Activated T-helper 17 cell treated with anti-CD3 and anti-CD28 coated beads, Interleukin-2, amount 50 U/mL, for 72 hours (primary cell): ENCODE measurements at places on chromosomes 13 and 19.

DNA sequence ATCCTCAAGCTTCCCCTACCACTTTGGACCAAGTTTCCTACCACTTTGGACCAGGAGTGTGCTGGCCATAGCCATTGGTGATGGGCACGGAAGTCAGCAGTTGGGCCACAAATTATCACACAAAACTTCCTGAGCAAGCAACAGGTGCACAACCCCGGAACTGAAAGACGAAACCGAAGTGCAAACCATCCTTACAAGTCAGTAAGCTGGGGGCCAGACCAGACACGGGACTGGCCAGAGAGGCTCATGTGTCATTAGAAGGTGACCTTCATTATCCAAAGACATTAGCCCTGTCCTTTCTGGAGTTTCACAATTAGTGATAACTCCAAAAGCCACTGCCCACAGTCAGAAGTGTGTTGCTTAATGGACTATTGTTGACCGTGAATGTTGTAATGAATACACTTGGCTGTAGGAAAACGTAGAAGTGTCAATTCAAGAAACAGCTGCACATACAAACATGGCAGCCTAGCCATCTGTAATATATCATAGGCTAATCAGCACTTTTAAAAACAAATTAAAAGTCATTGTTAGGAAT is 244.1 kb upstream of the IRS2 start:
- H3K4me3 ChIP-seq: no peak overlapping the region
- peaks cover 10% of the 10 kb centered on the region for H3K27me3 ChIP-seq
- H3K36me3 ChIP-seq: no peaks in the 10 kb centered on the region
- ATAC-seq: no peak
- H3K4me1 ChIP-seq: no peaks in the 10 kb centered on the region
- no peak overlapping the region for H3K27ac ChIP-seq

- no peak for ATAC-seq
- H3K4me3 ChIP-seq: no peak overlapping the region
- H3K36me3 ChIP-seq: no peaks in the 10 kb centered on the region
- H3K27me3 ChIP-seq: peaks cover 3% of the 10 kb centered on the region
- no peaks in the 10 kb centered on the region for H3K4me1 ChIP-seq
- no peak overlapping the region for H3K27ac ChIP-seq
Measured at GRCh38 chr13:105466376-105466775, 1069.1 kb downstream of the EFNB2 start.

- no peak overlapping the region for H3K27ac ChIP-seq
- no peaks in the 10 kb centered on the region for H3K27me3 ChIP-seq
- H3K36me3 ChIP-seq: no peaks in the 10 kb centered on the region
- ATAC-seq: no peak
- H3K4me1 ChIP-seq: no peaks in the 10 kb centered on the region
- H3K4me3 ChIP-seq: no peak overlapping the region
Measured at GRCh38 chr13:104382951-104383350, 1316.7 kb upstream of the SLC10A2 start.

DNA sequence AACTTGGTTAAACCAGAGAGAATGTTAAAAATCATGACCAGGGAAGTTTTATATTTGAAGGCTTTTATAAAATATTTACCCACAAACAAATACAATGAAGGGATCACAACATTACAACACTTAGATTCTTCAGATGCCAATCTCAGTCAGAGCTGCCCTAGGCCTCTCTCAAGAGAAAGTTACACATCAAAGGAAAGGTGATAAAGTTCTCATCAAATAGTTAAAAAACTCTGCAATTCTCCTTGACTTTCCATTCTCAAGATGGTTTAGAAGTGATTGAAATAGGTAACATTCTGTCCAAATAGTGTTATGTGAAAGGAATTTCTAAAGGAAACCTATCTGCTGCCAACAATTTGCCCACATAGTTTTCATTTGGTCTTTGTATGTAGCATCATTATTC is 1115.2 kb upstream of the MIR17HG start:
- ATAC-seq: no peak
- H3K27me3 ChIP-seq: no peaks in the 10 kb centered on the region
- H3K36me3 ChIP-seq: no peaks in the 10 kb centered on the region
- no peaks in the 10 kb centered on the region for H3K4me1 ChIP-seq

DNA sequence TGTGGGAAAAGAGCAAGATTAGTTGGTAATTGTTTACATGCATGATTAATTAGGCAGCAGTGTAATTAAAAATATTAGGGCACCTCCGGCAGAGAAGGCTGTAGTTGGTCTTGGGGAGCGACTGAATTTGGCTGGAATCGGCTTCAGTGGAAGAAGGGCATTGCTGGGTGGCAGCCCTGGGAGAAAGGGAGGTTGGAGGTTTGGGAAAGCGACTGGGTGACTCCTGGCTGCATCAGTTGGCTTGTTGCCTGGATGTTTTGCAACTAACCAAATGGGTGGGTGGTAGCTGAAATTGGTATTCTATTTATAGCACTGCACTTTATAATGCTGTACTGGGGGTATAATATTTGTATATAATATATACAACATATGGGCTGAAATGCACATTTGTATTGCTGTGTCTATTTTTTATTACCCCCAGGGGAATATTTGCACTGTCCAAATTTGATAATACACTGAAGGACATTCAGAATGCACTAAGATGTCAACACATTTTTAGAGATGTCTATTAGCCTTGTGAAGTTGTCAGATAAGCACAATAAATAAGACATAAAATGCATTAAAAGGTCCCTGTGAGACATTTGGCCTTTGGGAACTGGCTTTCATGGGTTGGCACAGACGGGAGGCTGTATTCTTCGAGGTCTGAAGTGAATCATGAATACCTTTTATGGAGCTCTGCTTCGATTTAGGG is 1.7 kb downstream of the B3GLCT start:
- ATAC-seq: no peak
- peak overlapping the region; percentile 51 for H3K27ac ChIP-seq
- H3K36me3 ChIP-seq: no peaks in the 10 kb centered on the region

- peaks cover 16% of the 10 kb centered on the region for H3K36me3 ChIP-seq
- peak overlapping the region; percentile 32 for H3K27ac ChIP-seq
- H3K4me1 ChIP-seq: no peaks in the 10 kb centered on the region
- no peaks in the 10 kb centered on the region for H3K27me3 ChIP-seq
- no peak overlapping the region for H3K4me3 ChIP-seq
Measured at GRCh38 chr19:38912600-38913514, 871 bp upstream of the CCER2 start.
